Mammary epithelial cell (primary cell): ENCODE measurements at places on chromosomes 12 and 14.
A peak's percentile ranks its signal among the peaks of the same experiment; 100 is the strongest.

- DNase-seq: peak; percentile 48
Observed at GRCh38 chr12:3107954-3108353, 30.8 kb downstream of the TSPAN9 start.

DNA sequence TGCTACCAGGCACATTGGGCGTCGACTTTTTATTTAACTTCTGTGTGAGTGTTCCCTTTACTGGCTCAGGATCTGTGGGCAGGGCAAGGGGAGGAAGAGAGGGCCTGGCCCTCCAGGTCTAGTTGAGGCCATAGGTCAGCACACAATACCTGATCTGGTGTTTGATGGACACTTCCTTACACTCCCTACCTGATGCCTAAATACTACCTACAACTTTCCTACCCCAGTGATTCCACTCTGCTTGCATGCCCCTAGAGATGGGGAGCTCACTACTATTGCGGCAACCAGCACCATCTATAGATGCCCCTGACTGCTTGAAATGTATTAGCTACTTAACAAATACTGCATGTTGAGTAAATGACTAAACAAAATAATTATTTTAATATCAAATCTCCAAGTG, 20.8 kb upstream of the BEGAIN start:
- no peak for DNase-seq

- DNase-seq: no peak
Observed at GRCh38 chr12:98374007-98374406, 141.4 kb upstream of the TMPO start.

DNA sequence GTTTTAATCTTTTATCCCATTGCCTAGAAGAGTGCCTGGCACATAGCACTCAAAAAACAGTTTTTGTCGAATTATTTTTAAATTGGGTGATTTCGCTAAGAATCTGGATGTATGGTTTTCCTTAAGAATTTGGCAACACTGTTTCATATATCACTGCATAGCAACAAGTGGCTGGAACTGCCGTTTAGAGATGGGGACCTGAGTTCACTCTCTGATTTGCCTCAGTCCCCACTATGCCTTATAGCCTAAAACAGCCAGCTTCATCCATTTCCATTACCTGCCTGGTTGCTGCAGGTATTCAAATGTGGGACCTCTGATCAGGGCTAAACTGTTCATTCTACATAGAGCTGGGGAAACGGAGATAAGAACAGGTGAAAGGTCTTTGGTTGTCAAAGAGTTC, 1.8 kb downstream of the HEBP1 start:
- no peak for DNase-seq

DNA sequence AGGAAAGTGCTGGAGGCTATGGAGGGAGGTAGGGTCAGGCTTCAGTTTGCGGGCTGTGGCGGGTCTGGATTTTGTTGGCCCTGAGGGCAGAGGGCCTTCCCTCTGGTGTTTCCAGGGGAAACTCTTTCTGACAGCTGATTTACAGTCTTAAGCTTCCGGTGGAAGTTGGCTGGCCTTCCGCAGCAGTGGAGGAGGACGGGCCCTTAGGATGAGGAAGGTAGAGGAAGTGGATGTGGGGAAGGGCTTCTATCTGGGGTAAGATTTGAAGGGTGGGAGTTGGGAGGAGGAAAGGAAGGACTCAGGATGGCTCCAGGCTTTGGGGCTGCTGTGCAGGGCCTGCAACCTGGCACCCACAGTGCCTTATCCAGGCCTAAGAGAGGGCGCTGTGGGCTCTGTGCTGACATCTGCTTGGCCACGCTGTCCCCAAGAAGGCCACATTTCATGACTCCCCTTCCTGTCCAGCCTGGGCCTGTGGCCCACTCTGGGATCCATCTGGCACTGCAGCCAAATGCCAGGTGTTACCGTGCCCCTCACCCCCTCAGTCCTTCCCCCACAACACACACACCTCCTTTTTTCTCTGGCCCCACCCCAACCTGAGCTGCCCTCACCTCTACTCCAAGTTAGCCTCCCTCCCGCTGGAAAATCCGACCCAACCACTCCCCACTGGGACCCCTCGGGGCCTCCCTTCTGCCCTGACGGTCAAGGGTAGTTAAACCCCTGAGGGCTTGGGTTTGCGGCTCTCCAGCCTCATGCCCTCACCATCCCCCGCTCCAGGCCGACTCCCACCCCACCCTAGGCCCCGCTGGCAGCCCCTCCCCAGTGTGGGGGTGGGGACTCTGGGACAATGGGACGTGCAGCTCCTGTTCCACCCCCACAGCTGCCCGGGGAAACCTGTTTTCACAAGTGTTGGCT, 7.7 kb upstream of the PPP1R13B start:
- DNase-seq: peak; percentile 23

DNA sequence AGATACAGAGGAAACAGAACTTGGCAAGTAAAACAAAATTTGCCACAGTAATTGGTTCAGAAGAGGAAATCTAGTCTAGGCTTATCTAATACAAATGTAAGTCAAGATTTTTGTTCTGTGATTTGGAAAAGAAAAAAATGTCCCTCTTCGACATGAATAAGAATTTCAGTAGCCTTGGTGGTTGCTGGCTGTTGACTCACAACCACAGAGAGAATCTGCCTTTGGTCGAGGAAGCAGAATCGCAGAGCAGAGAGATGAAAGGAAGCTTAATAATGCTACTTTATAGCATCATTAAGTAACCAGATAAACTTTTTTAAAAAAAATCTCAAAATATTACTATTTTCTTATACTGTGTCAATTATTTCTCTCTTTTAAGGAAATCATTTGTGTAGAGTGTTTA, 1096.6 kb downstream of the FLRT2 start:
- DNase-seq: no peak

DNA sequence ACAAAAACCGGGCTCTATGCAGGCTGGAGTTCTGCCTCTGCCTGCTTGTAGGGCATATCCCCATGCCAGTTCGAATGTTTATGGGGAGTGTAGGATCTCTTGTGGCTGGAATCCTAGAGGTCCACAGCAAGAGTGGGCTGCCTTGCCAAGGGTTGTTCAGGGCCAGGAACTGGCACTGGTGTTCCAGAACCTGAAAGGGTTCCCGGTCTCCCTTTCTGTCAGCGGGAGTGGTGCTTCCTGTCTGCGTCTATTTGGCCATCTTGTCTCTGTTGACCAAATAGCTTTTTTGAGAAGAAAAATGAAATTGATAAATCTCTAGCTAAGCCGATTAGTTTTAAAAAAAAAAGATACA, 17.8 kb downstream of the OLR1 start:
- DNase-seq: no peak

GRCh38 chr12:64177001-64177400, 45.1 kb downstream of the KICS2 start:
- no peak for DNase-seq
